Fibroblast of skin of back (primary cell): ENCODE measurements at places on chromosomes 16 and 17.

DNA sequence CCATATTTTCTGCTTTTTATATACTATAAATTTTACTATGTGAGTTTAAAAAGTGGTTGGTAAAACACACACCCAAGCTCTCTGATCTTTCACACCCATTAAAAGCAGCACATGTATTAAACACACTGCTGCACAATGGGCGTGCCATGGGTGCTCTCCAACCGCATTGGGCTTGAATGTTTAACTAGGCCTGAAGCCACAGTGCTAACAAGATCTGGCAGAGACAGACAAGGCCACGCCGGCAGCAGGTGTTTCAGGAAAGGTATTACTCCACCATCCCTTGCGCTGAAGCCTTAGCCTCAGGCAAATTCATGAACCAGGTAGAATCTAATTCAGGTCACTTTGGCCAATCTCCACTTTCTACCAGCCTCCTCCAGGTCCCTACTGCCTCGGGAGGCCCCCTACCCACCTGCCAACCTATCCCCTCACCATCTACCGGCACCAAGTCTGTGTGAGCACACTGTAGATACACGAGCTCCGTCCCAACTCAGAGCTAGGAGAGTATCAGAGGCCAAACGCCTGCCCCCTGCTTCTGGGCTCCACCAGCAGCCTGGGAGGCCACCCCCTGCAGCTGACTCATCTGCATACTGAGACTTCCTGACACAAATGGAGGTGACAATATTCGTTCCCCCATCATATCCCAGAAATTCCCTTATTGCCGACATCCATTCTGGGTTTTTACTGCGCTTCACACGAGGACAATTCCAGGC is 95.0 kb downstream of the ADCY9 start:
- DNase-seq: peak; percentile 15

- peak; percentile 88 for DNase-seq
Measured at GRCh38 chr17:50269477-50270434, 4.5 kb upstream of the TMEM92 start.

DNA sequence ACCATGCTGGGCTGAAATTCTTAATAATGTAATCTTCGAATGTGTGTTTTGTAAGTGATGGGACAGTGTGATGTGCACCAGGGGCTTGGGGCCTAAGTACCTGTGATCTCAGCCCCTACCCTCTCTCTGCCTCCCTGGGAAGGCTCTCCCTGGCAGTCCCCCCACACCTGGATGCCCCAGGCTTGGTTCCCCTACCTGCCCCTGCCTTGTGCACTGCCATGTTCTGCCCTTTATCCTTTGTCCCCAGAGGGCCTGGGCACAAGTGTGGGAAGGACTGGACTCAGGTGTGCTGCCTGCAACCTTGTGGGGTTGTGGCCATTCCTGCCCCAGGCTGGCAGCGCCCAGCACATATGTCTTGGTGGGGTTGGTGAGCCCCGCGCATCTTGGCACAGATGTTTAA is 55.4 kb upstream of the CREBBP start:
- no peak for DNase-seq

DNA sequence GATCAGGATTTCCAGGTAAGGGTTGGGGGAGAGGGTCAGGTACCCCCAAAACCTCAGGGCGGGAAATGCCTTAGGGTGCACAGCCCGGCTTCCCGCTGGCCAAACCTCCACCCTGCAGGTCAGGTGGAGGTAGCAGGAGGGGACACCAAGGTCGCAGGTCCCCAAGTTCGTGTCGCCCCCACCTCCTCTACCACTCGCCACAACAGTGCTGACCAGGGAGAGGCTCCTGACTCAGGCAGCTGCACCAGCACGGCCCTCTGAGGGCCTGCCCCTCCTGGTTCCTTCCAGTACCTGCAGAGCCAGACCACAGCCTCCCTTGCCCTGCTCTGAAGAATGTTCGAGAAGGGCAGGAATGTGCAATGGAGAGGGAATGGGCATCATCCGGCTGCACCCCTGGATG is 3.9 kb downstream of the MRPL28 start:
- no peak for DNase-seq

GRCh38 chr17:31291820-31292219 is 5.2 kb downstream of the OMG start:
- peak; percentile 76 for DNase-seq

DNA sequence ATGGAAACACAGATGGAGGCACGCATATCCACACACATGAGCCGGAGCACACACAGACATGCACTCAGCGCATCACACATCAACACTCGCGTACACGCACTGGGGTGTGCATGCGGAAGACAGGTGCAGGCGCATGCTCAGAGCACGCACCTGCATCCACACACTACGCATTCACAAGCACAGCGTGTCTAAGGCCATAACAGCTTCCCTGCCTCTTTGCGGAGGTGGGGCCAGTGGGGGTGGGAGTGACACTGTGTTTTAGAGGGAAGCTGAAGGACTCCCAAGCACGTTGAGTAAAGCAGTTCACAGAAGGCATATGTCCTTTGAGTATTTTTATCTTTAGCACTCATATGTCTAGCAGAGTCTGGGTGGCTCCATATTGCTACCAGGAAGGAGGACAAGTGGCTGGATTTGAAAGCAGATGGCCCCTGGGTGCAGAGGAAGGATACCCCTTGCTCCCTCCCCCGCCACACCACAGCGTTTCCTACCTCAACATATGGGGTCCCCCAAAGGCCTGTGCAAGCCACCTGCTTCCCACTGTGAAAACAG is 68.6 kb upstream of the TOB1 start:
- DNase-seq: no peak

DNA sequence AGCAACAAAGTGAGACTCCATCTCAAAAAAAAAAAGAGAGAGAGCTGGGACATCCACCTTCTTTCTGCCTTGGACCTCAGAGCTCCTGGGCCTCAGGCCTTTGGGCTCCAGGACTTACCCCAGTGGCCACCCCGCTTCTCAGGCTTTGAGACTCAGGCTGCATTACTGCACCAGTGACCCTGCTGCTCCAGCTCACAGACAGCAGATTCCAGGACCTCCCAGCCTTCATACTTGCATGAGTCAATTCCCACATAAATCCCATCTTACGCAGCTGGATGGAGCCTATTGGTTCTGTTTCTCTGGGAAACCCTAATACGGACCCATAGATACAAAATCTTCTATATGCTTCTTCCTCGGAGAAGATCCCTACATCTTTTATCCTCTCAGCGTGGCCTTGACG is 2.1 kb upstream of the CEP295NL start:
- no peak for DNase-seq

- DNase-seq: no peak
Measured at GRCh38 chr16:64973171-64973570, 148.7 kb downstream of the CDH11 start.

- DNase-seq: peak; percentile 85
Measured at GRCh38 chr16:49788986-49789385, 66.9 kb downstream of the ZNF423 start.

DNA sequence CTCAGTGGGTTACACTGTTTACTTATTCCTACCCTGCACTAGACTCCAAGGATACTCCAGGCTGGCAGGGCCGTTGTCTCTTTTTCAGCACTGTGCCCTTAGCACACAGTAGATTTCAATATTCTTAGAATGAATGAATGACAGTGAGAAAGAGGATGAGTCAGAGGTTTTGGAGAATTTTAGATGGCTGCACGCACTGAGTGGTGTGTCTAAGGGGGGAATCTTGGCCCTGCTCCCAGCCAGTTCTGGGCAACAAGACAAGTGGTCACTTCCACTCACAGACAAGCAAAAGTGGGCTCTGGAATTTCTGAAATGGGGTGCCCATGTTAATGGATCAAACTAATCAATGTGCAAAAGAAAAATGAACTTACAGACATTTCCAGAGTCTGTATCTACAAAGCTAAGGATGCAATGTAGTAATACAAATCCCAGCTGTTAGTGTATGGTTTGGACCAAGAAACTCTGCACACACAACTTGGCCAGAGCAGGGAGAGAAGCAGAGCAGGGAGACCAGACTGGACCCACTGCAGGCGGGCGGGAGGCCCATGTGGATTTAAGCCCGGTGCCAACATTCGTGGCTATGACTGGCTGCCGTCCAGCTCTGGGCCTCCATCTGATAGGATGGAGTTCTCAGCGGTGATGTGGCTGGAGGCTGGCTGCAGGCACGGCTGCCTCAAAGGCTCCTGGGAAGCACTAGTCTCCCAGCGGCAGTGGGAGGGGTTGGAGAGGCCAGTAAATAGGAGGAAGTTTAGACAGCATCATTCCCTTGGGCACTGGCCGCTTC is 95.6 kb upstream of the CDYL2 start:
- DNase-seq: peak; percentile 77

DNA sequence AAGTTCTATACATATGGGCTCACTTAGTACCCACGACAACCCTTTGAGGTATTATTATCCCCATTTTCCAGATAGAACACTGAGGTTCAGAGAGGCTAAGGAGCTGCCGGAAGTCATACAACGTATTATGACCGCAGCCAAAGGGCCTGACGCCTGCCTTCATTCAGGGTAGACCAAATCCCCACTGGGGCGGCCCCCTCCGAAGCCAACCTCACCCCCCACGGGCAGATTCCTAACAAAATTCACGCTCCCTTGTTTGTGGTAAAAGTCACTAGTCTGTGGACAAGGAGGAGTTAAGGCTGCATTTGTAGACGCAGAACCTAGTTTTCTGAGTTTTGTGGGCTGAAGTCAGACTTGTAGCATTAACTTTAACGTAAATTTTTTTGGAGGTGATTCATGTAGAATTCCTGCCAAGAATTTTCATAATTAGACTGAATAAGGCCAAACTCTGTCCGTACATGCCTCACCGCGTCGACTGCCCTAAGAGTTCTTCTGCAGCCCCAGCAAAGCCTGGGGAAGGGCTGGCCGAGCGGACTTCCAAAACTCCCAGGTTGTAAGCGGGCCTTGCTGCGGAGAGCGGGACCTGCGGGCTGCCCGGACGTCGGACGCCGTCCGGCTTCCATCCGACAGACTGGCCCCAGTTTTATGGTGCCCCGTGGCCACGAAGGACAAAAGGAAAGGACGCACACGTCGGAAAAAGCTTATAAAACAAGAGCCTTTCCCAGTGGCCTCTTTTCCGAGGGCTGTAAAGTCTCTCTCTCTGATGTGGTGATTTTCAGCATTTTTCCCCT is 75.7 kb downstream of the NXN start:
- peak; percentile 94 for DNase-seq

- DNase-seq: peak; percentile 88
Measured at GRCh38 chr17:43740541-43740940, 18.1 kb downstream of the SOST start.

DNA sequence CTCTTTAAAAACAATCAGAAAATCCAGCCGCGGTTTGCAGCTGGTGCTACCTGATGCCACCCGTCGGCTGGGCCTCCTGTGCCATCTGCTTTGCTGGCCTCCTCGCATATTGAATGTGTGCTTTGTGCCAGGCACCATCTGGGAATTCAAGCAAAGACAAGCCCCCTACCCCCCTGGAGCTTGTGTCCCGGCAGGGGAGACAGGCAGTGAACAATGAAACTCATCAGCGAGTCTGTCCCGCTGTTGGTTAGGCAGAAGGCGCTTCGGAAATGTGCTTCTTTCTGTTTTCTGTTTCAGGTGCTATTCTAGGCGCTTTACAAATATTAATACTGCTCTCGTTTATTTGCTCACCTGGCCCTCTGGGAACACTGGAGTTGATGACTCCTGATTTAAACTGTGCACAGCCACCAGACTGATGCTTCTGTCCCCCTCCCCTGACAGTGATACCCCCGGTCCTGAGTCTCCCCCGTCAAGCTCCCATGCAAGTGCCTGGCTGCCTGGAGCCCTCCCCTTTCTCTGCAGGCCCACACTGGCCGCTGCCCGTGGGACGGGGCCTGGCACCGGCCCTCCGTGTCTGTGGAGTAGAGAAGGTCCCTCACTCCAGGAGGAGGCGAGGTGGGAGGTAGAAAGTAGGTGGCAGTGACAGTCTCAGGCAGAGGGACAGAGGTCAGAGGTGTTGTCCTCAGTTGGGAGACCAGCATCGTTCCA is 126.1 kb upstream of the PLCG2 start:
- DNase-seq: no peak

- DNase-seq: no peak
Measured at GRCh38 chr17:57868910-57869616, 19.2 kb upstream of the MRPS23 start.

DNA sequence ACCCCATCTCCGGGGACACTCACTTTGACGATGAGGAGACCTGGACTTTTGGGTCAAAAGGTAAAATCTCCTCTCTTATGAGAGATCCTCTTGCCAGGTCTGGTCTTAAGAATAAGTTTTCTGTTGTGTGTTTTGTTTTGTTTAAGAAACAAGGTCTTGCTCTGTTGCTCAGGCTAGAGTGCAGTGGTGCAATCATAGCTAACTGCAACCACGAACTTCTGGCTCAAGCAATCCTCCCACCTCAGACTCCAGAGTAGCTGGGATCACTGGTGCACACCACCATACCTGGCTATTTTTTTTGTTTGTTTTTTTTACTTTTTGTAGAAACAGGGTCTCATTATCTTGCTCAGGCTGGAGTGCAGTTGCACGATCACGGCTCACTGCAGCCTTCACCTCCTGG is 4.1 kb downstream of the MMP25 start:
- no peak for DNase-seq

GRCh38 chr16:61987474-61988012 is 48.7 kb downstream of the CDH8 start:
- DNase-seq: no peak

DNA sequence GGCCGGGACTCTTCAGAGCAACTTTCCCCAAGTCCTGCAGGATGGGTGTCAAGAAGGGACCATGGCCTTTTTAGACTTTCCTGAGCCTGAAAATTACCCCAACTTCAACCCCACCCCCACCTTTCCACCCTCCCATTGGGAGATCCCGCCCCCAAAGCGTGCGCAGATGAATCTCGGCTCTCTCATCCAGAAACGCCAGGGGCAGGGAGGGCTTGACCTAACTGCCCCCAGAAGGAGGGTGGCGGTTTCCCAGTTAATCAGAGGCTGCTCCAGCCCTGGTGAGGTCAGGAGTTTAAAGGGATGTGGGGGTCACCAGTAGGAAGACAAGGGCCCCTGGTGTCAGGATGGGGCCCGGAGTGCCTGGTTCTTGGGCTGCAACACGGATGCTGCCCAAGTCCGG is 480 bp downstream of the KIF19 start:
- no peak for DNase-seq

GRCh38 chr16:80066805-80067580 is 466.5 kb upstream of the MAF start:
- no peak for DNase-seq

DNA sequence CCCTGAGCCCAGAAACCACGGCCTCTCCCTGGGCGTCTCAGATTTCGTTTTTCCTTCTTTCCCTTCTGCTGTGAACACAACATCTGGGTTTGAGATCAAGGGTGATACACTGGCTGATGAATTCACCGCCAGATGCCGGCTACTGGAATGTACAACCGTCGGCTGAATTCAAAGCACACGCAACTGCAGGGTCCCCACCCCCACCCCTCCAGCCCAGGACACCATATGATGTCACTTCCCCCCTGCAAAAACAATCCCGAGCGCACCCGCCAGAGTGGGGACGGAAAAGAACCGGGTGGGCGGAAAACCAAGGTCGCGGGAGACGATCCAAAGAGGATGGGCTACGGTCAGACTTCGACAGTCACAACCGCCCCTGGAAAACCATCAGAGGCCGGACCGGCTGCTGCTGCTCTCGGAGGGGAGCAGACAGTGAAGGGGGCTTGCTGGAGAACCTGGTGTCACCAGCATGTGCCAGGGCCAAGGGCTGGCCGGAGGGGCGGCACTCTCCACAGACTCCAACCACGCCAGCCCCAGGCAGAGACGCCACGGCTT is 23.3 kb downstream of the CEP295NL start:
- peak; percentile 93 for DNase-seq

- DNase-seq: peak; percentile 40
Measured at GRCh38 chr16:945271-946047, 25.3 kb downstream of the LMF1 start.

- no peak for DNase-seq
Measured at GRCh38 chr16:13997933-13998332, 73.2 kb upstream of the MRTFB start.
